Left forelimb (tissue), 1 donor: ENCODE measurements at places on chromosomes 5 and 9.
A peak's percentile ranks its signal among the peaks of the same experiment; 100 is the strongest.

DNA sequence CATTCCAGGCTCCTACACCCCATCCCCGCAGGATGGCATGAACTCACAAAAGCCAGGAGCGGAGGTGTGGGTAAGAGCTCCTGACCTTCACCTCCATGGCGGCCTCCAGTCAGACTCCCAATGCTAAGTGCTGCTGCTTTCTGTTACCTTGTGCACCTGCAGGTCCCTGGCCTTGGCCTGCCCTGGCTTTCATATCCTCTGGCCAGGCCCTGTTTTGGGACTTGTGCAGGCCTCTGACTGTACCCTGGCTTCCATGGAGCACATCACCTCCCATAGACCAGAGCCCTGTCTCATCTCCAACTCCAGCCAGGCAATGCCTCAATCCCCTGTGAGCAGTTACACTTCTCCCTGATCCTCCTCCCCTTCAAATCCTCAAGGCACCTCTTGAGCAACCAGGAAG, 124.5 kb downstream of the MED10 start:
- DNase-seq: no peak

DNA sequence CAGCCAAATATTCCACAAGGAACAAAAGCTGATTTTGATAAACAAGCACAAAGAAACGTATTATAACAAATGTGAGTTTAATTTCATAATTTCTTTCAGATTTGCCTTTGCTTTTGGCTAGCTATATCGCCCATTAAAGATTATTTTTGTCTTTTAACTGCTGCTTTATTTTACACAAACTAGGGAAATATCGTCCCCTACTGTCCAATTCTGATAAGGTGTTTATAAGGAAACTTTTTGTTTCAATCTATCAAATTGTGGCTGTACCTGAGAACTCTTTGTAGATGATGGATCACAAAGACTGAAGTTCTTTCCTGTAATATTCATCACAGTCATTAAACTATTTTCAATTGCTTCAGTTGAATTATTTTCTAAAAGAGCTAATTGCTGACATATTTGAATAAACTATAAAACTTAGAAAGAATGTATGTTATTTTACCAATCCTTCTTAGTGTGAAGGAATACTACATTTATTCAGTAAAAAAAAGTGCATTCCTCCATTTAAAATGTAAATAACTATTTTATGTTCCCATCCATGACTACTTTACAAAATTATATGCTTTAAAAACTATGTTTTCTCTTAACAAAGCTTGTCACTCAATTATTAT, 431.3 kb upstream of the ITGA1 start:
- no peak for DNase-seq

- no peak for DNase-seq
Measured at GRCh38 chr5:136506131-136506530, 140.8 kb upstream of the TRPC7 start.

DNA sequence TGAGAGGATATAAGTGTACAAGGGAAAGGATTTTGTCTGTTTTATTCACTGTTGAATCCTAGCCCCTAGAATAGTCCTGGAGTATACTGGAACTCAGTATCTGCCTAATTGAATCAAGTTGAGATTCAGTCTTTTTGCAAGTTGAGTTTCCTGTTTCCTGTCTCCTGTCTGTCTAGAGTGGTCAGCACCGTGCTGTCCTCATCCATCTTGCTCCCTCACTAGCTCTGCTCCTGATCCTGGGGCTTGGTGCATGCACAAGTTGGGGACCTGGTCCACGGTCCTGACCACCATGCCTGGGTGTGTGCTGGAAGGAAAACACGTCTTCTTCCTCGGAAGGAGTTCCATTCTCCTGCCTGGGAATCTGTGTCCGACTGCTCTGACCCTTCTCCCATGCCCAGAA, 3.2 kb downstream of the IL5 start:
- no peak for DNase-seq

DNA sequence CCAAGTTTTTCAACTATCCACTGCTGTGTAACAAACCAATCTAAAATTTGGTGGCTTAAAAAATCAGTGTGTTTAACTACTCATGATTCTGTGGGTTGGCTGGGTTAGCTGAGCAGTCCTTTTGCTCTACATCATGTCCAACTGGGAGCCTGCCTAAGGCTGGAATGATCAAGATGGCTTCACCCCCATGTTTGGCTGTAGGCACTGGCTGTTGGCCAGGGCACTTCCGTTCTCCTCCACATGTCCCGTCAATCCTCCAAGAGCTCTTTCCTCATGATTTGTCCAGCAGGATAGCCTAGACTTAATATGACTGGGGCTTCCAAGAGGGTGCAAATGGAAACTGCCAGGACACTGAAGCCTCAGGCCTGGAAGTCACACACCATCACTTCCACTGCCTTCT, 17.0 kb upstream of the TSSK1B start:
- no peak for DNase-seq

DNA sequence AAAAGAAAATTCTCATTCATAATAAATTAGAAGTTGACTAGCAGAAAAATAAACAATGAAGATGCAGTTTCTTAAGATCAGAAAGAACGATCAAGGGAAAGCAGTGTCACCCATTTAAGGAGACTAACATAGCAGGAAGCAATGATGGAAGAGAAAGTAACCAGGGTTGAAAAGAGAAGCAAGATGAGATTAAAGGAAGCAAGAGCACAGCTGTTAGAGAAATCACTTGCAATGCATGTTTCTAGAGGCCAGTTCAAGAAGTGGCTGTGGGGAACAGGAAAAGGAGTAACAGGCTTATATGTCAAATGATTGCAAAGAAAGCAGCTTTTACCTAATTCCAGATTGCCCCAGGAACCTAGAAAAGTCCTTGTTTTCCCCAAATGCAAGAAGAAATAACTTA, 46.8 kb upstream of the SLC1A1 start:
- no peak for DNase-seq

DNA sequence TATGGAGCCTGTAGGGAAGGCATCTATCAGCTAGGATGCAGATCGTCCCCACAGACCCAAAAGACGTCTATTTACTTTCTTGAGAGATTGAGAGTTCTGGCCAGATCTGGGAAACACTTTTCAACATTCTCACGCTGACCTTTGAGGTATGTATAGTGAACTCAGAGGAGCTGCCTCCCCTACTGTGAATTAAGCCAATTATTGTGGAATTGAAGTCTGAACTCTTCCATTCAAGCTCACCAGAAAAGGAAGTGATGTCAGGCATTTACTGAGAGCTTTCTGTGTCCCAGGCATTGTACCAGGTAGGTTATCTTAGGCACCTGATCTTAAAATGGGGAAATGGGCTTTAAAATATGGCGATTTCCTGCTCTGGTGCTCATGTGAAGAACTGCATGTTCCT, 136.5 kb downstream of the SV2C start:
- no peak for DNase-seq

GRCh38 chr9:31136524-31136923, 1247.9 kb upstream of the ACO1 start:
- DNase-seq: no peak

DNA sequence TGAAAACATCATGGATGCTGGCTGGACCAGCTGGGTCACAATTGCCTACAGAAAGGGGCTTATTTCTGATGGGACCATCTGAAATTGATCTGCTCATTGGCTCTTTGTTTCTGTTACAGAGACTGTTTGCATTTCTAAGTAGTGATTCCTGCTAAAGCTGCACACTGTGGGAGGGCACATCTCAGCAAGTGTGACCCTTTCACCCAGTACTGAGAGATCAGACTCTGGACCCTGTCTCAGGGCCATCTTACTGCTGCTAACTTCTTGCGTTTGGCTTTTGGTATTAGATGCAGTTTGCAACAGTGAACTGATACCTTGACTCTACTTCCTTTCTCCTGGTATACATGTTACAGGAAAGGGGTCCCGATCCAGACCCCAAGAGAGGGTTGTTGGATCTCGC, 24.5 kb upstream of the KDM4C start:
- no peak for DNase-seq

DNA sequence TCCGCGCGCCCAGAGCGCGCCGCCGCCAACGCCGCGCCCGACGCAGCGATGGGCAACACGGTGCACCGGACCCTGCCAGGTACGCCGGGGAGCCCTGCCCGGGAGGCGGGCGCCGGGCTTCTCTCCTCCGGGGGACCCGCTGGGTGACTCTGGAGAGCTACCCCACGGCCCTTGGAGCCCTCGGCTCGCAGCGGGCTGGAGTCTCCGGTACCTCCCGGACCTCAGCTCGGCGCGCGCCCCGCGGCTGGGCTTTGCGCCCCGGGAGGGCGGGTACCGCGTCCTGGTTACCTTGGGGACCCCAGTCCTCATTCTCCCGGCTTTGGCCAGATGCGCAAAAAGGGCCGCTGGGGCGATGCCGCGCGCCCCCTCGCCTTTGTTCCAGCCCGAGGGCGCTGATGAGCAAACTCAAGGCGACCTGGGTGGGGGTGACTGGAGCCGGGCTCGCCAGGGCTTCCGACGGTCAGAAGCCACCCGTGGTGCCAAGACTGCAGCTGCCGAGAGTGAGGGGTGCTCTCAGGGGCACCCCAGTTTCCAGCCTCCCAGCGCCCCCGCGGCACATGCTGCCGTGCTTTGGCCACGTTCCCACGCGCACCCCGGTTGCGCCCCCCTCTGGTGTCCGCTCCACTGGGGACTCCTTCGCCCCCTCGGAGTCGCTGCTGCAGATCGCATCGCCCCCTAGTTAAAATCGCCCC, 442 bp downstream of the NEURL1B start:
- DNase-seq: no peak

DNA sequence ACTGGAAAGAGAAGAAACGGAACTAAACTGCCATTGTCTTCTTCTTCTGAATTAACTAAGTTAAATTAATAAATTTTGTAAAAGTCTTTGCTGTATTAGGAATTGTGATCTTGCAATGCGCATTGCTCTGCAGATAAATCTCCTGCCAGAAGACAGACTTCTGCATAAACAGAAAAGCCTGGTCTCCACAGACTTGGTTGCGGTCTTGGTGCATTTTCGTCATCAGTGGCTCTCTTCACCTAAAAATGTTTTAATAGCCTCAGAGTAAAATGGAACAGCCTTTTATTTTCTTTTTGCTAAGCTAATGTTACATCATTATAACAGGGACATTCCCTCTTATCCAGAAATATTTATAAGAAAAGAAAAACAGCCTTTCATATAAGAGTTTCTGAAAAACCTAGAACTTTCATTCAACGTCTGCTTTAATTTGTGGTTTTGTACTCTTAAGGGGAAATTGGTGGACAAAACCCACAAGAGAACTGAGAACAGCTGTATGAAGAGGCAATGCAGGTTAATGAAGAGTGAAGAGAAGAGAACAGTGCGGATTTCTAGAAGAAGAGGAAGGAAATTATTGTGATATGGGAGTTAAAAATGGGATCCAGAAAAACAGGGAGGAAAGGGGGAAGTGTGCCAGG, 10.1 kb downstream of the IFNA5 start:
- no peak for DNase-seq

DNA sequence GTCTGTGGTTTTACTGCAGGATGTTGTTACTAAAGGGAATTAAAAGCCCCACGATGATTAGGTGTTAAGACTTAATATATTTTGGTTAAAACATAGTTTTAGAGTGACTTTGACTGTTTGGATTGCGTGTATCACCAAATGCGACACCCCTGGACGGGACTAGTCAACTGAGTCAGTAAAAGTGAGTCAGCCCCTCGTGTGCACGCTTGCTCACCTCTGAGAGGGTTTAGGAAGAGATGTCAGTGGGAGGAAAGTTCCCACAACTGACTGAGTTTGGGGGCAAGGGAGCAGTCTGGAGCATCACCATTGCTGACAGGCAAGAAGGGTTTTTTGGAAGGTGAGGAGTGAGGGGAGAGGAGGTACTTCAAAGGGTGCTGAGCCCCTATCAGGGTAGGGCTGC, 14.4 kb upstream of the DMRT3 start:
- DNase-seq: no peak

DNA sequence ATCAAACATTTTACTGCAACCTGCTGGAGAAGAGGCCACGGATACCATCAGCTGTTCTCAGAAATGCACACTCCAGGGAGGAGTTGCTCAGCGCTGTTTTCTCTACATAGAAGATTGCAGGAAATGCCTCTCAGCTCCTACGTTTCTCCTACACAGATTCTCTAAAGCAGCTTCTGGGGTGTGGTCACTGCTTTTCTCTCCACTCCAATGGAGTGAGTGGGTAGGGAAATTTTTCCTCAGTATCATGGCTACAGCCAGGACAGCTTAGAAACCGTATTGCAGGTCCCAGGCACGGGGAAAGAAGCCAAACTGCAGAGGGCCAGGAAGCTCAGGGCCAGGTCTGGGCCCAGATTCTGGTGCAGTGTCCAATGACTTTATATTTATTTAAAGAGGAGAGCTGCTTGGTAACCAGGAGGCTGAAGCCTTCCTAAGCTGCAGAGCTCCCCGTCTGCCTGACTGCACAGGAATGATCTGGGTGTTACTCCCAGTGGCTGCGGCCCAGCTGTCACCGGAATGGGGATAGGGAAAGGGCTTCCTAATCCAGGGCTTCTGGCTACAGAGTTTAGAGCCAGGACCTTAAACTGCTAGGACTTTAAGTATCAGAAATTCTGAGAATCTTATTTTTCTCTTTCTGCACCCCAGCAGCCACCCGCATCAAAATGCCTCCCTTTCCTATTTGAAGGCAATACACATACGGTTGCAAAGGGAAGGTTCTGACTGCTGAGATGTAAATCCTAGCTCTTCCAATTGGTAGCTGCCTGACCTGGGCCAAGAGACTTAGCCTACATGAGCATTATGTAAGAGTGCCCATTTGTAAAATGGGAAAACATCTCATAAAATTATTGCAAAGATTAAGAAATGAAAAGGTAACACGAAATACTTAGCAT, 1.4 kb upstream of the SPTAN1 start:
- peak; percentile 69 for DNase-seq

DNA sequence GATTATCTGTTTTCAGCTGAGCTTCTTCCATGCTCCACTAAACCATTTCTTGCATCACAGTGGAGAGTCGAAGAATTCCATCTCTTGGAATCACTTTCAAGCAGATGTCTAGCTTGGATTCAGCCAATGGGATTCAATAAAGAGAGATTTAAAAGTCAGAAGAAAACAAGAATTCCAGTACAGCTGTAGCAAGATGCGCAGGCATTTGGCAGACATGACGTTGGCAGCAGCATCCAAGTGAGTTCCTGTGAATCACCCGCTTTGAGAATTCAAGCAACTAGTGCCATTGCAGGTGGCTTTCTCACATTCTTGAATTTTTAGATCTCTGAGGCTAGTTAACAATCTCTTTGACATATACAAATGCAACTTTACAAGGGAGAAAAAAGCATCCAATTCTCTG, 467.0 kb downstream of the CDH10 start:
- DNase-seq: no peak

DNA sequence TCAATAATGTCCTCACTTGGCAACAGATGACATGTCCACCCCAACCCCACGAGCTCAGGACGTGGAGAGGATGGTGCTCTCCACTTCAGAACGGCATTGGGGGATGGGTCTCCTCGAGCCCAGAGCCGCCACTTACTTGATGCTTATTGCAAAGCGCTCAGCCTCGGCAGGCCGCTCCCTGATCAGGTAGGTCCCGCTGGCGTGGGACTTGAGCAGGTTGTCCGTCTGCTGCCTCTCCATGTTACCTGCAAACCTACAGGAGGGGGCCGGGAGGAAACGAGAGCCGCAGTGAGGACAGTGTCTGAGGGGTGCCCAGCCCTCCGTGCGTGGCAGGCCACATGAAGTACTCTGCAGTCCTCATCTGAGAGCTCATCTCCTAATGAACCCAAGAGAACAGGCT, 36.6 kb upstream of the SARDH start:
- no peak for DNase-seq
